ENCODE measurements at places on chromosomes 13 and 19. TPM values are rescaled to one million over a fixed set of nuclear protein-coding genes. Genes with fewer than 3 reads are reported as not detected.

GRCh38 chr19:3855320-3855719 is 13.5 kb downstream of the ZFR2 start:
- no peak for DNase-seq

Gene PLPPR3
- total RNA-seq = not detected

DNA sequence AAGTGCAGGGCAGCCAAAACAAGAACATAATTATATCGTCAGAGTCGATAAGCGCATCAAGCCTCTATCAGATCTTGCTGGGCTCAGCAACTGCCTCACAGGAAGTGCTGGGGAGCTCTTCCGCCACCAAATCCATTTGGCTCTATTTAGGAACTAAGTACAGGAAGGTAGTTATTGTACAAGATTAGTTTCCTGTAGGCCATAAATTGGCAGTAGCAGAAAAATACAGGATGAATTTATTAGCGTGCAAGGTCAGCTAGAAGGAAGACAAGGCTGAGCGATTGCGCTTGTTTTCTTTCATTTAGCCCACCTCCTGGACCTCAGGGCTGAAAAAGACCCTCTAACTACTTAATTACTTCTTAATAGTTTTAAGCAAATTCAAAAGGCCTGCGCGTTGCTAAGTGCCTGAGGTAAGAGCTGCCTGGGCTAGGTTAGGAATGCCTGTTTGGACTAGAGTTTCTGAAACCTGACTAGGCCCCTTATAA is 118.5 kb downstream of the IRS2 start:
- peak; percentile 15 for DNase-seq

DNA sequence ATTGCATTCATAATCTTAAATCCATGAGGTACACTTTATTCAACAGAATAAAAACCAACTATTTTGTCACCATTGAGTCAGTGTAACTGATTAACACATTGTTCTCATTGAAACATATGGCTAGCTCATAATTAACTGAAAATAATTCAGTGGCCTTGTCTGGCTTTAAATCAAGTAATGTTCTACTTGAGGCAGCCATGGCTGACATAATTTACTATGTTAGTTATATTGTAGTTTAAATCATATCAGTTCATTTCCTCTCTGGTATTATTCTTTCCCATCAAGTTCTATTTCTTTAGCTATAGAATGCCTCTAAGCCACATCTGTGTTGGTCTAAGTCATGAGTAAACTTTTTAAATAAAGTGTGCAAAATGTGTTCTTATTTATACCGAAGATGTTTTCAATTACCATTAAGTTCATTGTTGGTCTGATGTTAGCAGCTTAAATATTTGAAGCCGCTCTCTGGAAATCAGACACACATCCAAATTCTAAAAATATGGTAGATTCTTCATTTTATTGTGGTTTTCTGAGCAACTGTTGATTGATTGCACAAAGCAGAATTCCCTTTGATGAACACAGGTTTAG is 393.7 kb downstream of the GPC6 start:
- DNase-seq = no peak

DNA sequence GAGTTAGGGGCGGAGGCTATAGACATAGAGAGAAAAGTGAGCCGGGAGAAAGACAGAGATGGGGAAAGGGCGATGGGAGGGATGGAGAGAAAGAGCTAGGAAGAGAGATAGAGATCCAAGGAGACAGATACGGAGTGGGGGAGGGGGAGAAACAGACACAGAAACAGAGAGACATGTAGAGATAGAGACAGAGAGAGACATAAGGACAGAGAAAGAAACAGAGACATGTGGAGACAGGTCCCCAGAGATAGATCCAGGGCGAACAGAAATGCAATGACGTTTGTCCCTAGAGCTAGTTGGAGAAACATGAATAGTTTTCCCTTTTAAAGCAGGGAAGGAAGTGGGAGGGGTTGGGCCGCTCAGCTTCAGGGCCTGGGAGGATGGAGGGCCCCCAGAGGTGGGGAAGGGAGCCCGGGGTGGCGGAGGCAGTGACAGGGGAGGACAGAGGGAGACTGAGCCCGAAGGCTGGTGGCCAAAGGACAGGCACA is 4.6 kb downstream of the PPP1R14A start:
- DNase-seq = peak; percentile 81
